Inflammatory macrophage treated with lipopolysaccharide for 1 hour (primary cell): ENCODE measurements at places on chromosomes 2 and 18.

- no peak for DNase-seq
Observed at GRCh38 chr2:216696321-216696720, 972 bp upstream of the IGFBP5 start.

DNA sequence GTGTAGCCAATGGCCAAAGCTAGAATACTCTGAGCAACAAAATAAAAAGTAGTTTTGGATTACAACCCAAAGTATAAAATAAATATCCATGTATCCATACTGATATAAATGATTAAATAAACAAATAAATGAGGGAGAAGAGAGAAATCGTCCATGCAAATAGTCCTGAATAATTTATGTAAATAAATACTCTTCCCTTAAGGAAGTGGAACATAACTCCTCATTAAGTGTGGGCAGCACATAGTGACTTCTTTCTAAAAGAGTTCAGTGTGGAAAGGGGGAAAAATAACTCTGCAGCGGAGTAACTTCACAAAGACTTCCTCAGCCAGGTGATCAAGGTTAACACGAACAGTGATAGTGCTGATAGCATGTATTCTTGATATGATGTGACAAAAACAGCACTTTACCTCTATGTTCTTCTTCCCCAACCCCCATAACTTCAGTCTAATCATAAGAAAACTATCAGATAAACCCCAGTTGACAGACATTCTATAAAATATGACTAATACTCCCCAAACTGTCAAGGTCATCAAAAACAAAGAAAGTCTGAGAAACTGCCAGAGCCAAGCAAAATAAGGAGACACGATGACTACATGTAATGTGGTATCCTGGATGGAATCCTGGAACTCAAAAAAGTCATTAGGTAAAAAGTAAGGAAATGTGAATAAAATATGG, 30.7 kb downstream of the METTL8 start:
- no peak for DNase-seq

- no peak for DNase-seq
Observed at GRCh38 chr2:68251855-68252399, 405 bp downstream of the PPP3R1 start.

DNA sequence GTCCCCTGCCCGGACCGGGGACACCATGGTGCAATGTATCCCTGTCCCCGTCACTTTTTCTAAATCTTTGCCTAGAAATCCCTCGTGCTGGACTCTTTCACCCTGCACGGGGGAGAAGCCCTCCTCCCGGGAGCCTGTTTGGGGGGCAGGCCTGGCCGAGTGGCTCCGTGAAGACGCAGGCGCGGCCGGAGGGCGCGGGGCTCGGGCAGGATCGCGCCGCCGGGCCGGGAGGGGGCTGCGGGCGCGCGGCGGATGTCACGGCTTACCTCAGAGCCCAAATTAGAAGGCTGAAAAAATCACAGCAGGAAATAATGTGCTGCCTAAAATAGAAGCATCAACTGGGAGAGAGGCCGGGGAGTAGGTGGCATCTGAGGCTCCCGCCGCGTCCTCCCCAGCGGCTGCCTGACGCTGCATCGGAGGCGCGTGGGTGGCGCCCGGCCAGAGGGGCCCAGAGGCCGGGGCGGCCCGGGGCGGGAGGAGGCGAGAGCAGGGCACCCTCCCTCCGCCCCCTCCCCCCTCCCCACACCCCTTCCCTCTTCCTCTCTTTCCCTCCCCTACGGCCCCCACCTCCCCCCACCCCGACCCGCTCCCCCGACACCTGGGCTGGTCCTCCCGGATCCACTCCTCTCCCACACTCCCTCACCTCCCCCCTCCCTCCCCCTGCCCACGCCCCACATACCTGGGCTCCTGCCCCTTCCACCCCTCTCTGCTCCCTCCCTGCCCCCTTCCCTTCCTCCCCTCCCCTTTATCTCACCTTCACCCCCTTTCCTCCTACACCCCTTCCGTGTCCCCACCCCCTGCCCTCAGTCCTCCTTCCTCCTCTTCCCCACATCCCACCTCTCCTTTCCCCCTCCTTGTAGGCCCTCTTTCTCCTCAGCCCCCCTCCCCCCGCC, 51.9 kb downstream of the SLC4A1AP start:
- DNase-seq, result peak; percentile 67

GRCh38 chr2:70036290-70036689, 51.0 kb upstream of the PCBP1 start:
- DNase-seq, result no peak

- DNase-seq, result no peak
Observed at GRCh38 chr2:202387608-202388342, 11.6 kb downstream of the BMPR2 start.

DNA sequence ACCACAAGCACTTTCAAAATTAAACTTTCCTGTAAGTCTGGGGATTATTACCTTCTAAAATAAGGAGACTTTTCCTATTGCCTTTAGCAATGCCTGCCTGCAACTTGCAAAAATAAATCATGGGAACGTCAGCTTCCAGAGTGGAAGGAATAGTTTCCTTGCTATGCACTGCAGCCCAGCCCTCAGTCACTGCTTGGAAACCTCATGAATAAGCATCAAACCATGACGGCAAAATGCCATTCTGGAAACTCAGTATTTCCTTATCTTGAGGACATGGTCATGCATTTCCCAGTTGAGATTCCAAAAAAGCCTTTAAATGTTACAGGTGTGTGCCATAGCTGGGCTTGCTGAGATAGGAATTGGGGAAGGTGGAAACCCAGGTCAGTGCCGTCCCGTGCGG, 84.2 kb upstream of the OTOS start:
- no peak for DNase-seq

DNA sequence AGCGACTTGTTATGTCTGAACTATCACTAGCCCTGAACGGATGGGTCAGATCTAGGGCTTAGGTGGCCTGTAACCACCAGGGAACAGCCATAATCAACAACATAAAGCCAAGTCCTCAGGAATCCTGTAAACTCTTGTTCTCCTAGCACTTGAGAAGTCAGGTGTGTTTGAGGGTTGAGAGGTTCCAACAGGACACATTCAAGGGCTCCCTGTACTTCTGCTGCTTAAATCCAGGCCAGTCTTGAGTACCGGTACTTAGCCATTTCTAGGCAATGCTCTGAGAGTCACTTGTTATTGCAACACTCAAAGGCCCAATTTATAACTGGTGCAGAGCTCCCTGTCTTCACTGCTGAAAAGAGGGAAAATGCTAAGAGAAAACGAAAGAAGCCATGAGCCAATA, 21.6 kb upstream of the SLC40A1 start:
- DNase-seq, result no peak

DNA sequence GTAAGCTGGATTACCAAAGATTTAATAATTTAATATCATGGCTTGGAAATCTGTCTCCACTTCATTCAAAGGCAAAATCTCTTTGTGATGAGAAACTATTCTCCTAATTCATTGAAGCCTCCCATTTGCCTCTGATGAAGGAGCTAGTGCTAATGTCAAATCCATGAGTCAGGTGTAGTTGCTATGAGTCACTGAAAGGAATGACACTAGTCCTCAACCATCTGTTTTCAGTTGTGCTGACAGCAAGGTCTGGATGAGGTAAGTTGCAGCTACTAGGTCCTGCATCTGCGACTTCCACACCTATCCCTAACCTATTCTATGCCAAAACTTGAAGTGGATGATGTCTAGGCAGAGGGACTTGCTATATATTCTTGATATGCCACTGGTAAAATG, 324.0 kb upstream of the UBE2E3 start:
- no peak for DNase-seq

DNA sequence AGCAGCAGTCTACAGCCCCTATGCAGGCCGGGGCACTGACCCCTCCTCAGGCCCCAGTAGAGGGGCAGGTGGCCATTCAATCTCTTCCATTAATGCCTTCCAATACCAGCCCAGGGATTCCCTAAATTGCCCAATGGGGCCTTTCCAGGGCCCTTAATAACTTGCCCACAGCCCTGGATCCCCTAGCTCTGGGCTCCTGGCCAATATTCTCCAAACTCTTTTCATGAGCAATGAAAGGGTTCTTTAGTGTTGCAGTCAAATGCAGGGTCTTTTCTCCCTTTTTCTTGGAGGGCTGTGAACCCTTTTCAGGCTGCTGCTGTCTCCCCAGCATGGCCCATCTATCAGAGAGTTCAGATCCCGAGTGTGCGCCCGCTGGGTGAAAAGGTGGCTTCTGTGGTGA, 41.3 kb upstream of the SLC1A4 start:
- no peak for DNase-seq

- DNase-seq, result no peak
Observed at GRCh38 chr2:239735829-239736357, 289.2 kb downstream of the NDUFA10 start.

GRCh38 chr2:96923810-96924774, 54.2 kb upstream of the SEMA4C start:
- no peak for DNase-seq

DNA sequence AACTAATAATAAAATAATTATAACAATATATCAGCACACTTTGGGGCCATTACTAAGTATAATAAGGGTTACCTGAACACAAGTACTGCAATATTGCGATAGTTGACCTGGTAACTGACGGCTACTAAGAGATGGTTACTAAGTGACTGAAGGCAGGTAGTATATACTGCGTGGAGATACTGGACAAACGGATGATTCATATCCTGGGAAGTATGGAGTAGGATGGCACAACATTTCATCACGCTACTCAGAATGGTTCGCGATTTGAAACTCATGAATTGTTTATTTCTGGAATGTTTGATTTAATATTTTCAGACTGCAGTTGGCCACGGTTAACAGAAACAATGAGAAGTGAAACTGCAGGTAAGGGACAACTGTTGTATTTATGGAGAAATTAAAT, 39.5 kb upstream of the FLACC1 start:
- DNase-seq, result no peak

GRCh38 chr2:64708829-64709228, 55.1 kb upstream of the SERTAD2 start:
- DNase-seq, result no peak

DNA sequence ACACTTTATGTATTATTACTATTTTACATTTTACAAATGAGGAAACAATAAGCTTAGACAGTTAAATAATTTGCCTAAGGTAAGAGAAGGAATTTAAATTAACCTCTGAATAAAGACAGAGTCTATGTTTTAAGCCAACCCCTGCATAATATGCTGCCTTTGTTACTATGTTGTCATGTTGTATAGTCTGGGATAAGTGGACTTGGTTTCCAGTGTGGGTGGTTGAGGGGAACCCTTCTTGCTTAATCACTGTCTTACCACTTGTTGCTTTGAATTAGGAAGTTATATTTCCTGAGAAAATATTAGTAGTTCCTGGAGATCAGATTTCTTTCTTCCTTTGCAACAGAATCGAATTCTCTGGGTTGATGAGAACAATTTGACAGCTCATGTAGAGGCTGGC, 52.6 kb downstream of the AGPS start:
- peak; percentile 81 for DNase-seq

DNA sequence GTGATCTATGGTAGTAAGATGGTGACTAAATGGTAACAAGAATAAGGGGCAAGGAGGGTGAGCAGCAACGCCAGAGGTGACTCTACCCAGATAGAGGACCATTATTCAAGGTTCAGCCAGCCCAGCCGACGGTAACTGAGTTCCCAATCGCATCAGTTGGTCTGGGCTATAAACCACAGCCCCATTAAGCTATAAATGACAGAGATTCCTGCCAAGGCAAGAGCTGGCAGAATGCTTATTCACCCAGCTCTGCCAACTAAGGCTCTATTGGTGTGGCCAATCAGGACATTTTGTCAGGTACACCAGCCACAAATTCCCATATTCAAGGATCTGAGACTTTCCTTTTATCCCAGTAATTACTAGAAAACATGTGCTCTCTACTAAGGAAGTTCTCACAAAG, 3.6 kb downstream of the CHN1 start:
- no peak for DNase-seq

- DNase-seq, result no peak
Observed at GRCh38 chr2:121297217-121297830, 12.3 kb upstream of the TFCP2L1 start.

GRCh38 chr2:46945671-46946070, 30.1 kb upstream of the MCFD2 start:
- no peak for DNase-seq

GRCh38 chr2:86053166-86053565, 52.5 kb downstream of the POLR1A start:
- DNase-seq, result no peak

DNA sequence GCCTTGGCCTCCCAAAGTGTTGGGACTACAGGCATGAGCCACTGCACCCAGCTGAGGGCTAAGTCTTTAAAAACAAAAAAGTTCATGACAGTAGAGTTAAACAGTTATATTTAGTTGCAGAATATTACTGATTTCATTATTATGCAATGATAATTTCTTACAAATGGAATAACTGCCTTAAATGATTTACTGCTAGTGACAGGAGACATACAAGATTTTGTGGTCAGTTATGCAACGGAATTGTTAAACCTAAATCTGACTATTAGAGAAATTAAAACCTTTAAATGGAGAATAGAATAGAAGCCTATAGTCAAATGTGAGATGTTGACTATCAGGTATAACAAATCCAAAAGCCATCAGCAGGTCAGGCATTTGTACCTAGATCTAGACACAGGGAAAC, 10.3 kb upstream of the DNAJC10 start:
- DNase-seq, result no peak

DNA sequence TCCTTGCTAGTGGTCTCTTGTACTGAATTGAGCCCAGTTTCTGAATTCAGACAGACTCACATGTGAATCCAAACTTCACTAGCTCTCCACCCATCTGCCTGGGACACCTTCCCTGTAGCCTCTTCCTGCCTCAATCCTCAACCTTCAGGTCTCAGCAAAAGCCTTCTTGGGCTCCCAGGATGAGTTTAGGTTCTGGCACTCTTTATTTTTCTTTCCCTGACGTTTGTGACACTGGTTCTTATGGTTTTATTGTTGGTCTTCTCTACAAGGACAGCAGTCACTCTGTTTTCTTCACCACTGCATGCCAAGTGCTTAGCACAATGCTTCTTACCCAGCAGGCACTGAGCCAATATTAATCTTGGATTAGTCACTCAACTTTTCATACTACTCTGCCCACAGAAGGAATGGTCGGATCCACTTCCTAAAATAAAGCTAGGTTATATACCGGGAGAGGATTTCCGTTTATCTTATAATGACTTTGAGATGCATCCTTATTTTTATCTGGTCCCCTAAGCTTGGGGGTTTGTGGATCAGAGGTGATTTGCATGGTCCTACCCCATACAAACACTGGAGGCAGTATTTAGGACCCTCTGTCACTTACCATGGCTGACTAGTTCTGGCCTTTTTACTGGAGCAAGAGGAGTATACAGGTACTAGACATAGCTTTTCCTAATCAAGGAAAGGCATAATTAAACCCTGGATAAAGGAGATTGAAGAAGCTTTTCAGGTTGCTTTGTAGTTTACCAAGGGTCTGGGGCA, 186.3 kb downstream of the MYCN start:
- DNase-seq, result no peak

GRCh38 chr2:238785528-238785860, 62.4 kb upstream of the TWIST2 start:
- no peak for DNase-seq

- DNase-seq, result no peak
Observed at GRCh38 chr2:6492573-6492972, 373.1 kb downstream of the CMPK2 start.

GRCh38 chr2:160267022-160267421, 67.0 kb upstream of the ITGB6 start:
- no peak for DNase-seq
